T47D (cell line): ENCODE measurements at places on chromosomes 1 and 21.

GRCh38 chr1:192086644-192087043 is 71.6 kb upstream of the RGS18 start:
- no peak for DNase-seq

- no peak for DNase-seq
Observed at GRCh38 chr1:109641861-109642260, 14.0 kb upstream of the GSTM4 start.

DNA sequence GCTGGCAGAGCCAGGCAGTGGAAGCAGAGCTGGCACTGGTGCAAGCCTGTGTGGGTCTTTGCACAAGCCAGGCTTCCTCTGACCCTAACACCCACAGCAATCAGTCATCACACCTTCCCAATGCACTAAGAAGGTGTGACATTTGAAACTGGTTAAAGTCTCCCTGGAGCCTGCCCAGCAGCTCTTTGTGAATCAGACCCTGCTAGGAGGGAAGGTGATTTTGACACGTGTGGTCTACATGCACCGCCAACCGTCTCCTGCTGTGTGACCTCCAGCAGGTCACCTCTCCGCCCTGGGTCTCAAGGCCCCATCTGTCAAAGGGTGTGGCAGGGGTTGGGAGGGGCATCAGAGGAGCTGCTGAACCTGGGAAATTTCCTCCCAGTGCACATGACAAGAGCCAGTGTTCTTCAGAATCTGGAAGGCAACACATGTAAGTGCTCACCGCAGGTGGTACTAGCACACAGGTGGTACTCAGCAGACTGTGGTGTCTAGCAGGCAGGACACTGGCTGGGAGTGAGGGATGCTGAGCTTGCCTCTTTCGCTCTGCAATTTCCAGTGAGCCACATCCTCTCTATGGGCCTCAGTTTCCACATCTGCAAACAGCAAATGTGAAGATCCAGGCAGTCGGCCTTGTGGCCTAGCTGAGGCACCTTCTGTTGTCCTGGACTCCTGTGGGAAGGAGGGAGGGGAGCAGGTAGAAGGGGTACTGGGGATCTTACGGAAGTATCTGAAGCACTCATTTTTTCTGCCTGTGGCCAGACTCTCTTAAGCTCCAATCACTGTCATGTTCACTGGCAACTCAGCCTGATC is 123.2 kb downstream of the DMRTB1 start:
- no peak for DNase-seq

DNA sequence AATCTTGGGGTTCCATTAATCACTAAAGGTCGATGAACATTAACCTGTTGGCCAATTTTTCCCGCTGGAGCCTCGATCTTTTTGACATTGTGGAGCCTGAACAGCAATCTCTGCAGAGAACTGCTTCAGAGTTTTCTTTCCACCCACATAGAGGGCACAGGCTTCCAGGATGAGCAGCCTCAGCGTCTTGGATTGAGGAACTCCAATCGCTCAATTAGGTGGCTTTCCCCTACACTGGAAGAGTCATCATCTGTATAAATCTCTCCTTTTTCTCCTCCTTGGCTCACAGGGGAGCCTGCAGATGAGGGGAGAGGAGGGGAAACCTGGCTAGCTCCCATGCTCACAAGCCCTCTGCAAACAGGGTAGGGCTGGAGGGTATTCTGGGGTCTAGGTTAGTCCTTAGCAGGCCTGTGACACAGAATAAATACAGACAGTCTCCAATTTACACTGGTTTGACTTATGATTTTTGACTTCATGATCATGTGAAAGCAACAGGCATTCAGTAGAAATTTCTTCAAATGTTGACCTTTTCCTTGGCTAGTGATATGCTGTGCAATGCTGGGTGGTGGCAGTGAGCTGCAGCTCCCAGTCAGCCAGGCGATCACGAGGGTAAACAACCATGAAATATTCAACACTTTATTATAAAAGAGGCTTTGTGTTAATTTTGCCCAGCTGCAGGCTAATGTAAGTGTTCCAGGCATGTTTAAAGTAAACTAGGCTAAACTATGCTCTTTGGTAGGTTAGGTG is 80.8 kb downstream of the PGBD5 start:
- DNase-seq = no peak

GRCh38 chr1:34361781-34362357 is 185.2 kb downstream of the C1orf94 start:
- DNase-seq = no peak

GRCh38 chr1:188022661-188023060 is 1193.9 kb downstream of the PLA2G4A start:
- DNase-seq = no peak

DNA sequence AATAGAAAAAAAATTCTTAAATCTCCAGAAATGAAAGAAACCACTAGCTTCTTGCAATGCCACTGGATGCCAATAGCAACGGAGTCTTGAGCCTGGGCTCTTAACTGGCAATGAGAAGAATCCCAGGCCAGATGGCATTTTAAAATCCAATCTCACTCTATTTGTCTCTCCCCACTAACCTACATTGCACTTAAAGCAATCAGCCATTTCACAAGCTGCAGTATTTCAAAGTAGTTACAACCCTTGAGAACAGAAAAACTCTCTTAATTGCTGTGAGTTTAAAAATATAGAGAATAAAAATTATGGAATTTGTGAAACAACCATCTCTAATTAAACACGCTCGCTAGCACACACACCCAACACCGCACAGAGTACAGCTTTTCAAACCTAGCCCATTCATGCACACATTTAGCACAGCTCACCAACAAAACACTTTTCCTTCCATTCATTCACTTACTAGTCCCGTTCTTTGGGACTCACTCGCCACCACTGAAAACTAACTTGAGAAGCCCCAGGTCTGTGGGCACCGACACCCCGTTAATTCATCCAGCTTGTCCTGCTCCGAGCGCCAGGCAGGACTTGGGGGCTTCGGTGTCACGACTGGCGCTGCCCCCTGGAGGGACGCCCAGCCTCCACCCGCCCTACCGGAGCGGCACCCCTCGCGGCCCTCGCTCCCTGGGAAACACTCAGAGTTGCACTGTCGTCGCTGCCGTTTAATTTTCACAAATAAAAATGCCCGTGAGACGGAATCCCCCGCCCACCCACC is 1.0 kb downstream of the DDAH1 start:
- DNase-seq = peak; percentile 10

- DNase-seq = no peak
Observed at GRCh38 chr1:81453367-81453703, 347.4 kb upstream of the ADGRL2 start.

GRCh38 chr1:8394456-8395321 is 76.8 kb downstream of the SLC45A1 start:
- DNase-seq = no peak

DNA sequence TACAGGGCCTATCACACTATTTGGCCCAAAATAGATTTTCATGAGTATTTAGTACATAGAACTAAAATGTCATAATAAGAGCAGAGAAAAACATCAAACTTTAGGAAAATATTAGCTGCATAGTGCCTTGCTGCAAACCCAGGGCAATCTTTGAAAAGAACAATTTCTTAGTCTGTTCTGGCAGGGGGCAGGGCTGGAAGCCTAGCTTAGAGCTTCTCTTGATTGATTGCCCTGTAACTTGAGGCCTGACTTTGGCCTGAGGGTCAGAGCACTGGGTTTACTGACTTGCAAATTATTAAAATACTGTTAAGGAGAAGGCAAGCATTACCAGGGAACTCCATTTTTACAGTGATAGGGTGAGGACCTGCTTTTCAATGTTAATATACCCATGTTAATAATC is 115.8 kb upstream of the SPAG17 start:
- DNase-seq = no peak

GRCh38 chr1:214282630-214283242 is 1.8 kb downstream of the SMYD2 start:
- no peak for DNase-seq

GRCh38 chr1:237692255-237692654 is 198.5 kb downstream of the ZP4 start:
- no peak for DNase-seq

- peak; percentile 26 for DNase-seq
Observed at GRCh38 chr1:227424159-227424680, 105.9 kb upstream of the CDC42BPA start.

DNA sequence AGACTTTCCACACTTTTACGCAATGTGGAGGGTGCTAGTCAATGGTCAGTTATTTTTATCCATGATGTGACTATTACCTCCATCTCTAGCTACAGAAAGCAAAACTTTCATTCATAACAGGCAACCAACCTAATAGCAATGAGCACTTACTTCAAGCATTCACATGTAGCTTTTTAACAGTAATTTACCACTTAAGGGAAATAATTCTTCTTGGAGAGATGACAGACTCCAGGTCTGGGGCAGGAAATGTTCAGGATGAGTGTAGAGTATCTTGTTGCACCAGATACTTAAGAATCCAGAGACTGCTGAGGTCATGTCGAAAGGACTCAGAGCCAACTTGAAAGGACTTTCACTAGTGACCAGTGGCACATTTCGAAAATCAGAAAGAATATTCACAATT is 347.6 kb downstream of the CHRM3 start:
- DNase-seq = no peak

GRCh38 chr1:27377760-27378495 is 3.3 kb upstream of the FCN3 start:
- DNase-seq = no peak

GRCh38 chr1:24878045-24878444 is 52.0 kb downstream of the RUNX3 start:
- DNase-seq = no peak

DNA sequence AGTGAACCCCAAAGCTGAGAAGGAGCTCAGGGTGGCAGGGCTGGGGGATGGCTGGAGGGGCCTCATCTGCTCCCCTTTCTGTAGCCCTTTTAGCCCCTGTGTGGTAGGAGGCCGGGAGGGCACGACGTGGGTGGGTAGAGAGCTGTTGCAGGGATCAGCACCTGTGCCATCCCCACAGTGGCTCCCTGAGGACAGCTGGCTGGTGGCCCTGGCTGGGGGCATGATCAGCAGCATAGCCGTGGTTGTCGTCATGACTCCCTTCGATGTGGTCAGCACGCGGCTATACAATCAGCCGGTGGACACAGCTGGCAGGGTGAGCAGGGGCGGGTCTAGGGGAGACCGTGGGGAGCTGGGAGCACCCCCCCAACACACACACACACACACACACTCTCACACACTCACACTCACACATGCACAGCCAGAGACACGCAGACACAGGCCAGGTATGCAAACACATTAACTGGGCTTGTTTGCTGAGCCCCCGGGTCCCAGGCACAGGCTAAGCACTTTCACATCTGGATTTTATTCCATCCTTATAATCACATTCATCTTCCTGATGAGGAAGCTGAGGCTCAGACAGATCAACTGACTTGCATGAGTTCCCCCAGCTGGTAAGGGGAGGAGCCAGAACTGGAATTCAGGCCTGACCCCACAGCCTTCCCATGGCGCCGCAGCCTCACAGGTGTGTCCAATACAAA is 2.5 kb downstream of the SLC25A34 start:
- no peak for DNase-seq

GRCh38 chr1:206507284-206508129 is at the start of gene RASSF5:
Gene RASSF5 (plus strand): TSS chr1:206507531. CDS start chr1:206507603, 72 bp downstream.
- peak; percentile 95 for DNase-seq

DNA sequence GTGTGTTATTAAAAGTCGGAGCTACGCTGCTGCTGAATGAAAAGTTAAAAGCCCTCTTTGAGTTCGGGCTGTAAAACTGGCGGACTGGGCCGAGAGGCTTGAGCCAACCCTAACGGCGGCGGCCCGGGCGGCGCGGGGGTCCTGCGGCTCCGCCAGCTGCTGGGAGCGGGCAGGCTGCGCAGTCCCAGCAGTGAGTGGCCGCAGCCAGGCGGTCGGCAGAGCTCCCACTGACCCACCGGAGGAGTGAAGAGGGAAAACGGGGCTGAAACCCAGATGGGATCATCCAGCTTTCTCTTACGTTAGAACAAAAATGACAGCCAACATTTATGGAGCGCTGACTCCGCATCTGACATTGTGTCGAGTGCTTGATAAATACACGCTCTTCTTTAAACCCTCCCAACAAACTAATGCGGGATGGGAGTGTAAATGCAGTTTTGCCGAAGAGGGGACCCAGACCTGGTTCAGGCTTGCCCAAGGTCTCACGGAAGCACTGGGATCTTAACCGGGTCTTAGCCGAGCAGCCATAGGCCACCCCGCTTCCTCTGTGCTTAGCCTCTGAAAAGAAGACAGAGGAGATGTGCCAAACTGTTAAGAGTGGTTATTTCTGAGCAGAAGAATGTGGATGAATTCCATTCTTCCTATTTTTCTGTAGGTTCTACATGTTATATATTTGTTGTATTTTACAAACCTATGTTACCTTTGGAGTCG is 3.5 kb downstream of the GRHL3 start:
- DNase-seq = no peak

DNA sequence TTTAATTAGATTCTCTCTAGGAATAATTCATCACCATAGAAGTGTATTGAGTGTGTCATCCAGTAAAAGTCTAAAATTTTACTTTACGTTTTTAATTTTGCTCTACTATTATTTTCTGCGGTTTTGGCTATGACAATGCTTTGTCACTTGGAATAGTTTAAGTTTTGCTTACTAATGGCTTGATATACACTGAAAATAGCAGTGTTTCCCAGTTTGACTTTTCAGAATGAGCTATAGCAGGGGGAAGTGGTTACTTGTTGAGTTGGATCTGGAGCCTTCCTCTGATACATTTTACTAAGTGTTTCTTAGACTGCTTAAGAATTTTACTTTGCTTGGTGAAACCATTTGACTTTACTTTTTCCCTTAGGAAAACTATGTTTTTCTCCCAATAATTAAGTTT is 5.0 kb downstream of the DNAJC16 start:
- no peak for DNase-seq

DNA sequence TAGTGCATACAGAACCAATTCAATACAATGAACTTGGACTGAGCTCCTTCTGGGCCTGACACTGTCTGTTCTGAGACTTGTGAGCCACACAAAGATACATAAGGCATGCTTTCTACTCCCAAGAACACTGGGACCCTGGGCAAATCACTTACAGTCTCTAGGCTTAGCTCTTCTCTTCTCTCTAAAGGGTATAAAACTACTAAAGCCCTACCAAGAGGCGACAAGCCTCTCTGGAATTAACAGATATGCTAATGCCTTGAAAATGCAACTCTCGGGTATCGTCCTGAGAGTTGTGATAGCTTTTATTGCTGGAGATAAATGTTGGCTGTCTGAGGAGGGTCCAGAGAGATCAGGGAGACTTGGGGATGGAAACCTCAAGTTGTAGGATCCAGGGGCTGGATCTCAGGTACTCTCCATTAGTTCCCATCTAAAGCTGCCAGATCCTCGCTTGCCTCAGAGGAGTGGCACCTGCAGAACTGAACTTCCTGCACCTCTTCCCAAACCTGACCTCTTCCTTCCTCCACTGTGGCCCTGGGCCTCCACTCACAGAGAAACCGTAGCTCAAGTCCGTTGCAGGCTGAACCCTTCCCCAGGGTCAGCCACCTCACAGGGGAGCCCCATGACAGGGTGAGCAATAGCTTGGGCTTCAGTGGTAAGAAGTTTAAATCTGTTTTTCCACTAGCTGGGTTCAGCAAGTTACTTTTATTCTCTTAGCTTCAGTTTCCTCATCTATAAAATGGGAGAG is 11.5 kb upstream of the CFAP45 start:
- no peak for DNase-seq

GRCh38 chr1:192277635-192278034 is 39.2 kb upstream of the RGS21 start:
- DNase-seq = no peak
